ENCODE measurements at places on chromosomes 5 and 9.

DNA sequence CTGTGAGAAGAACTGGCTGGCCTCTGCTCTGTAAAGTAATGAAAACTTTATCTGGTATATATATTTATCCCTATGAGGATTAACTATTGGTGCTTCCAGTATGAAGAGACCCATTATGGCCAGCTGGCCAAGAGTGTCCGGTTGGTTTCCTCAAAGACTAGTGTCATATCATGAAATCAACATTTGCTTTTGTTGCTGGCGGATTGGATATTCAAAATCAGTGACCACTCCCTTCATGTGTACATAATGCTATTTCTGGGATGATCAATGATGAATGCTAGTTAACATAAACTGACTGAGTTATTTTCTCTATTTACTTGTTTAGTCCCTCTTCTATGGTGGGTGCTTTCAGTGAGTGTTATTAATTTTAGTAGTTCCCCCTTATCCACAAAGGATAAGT, 60.8 kb upstream of the NUDT12 start:
- no peak for DNase-seq

GRCh38 chr5:143819716-143820115, 7.8 kb downstream of the HMHB1 start:
- no peak for DNase-seq

- no peak for DNase-seq
These were observed 145.7 kb downstream of the TLE1 start for GRCh38 chr9:81543695-81544094.

- no peak for DNase-seq
These were observed at the start of gene PRRT1B for GRCh38 chr9:131545003-131545785. PRRT1B (plus strand) TSS chr9:131545523; CDS start chr9:131545616, 93 bp downstream.

DNA sequence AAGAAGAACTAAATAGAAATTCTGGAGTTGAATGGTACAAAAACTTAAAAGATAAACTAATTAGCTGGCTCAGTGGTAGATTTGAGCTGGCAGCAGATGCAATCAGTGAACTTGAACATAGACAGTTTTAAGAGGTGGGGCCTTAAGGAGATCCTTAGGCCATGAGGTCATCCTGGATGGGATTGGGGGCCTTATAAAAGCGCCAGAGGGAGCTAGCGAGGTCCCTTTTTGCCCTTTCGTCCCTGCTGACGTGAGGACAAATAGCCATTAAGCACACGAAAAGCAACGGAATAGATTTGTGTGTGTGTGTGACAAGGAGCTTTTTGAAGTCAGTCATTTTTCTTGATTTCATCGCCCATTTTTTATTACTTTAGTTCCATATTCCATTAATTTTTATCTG, 83.3 kb downstream of the ZNF354C start:
- no peak for DNase-seq

GRCh38 chr9:93183663-93184431, at the start of gene WNK2:
WNK2 (plus strand) TSS chr9:93184139; CDS start chr9:93184930, 791 bp downstream.
- DNase-seq, result no peak

DNA sequence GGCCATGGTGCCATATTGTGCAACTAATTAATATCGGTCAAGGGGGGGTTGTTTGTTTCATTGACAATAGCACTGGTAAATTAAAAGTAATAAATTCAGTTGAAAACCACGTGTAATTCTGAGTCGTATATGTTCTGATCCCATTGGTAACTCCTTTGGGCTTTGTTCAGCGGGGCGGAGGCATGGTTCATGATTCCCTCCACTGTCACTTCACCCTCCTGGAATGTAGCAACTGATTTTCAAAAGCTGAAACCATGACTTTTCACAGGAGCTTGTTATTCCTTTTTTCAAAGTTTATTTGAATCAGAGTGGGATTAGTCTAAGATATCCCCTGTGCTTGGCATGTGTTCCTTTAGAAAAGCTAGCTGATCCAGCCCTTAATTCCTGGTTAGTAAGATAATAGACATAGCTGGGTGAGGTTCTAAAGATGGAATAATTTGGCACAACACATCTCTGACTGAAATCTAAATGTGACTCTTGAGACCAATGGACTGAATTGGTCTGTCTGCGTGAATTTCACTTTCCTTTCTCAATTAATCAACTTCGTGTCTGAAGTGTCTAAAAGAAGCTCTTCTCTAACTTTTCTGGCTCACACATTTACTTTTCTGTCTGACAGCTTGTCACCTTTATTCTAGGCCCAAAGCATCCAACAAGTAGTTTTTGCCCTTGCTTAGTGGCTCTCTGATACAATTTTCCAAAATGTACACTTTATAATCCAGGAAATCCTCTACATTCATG, 185.7 kb upstream of the VCAN start:
- no peak for DNase-seq

- DNase-seq, result no peak
These were observed 87.2 kb upstream of the CDH6 start for GRCh38 chr5:31106278-31106677.

- DNase-seq, result peak; percentile 73
These were observed 5.9 kb upstream of the FOXD1 start for GRCh38 chr5:73454379-73455036.

DNA sequence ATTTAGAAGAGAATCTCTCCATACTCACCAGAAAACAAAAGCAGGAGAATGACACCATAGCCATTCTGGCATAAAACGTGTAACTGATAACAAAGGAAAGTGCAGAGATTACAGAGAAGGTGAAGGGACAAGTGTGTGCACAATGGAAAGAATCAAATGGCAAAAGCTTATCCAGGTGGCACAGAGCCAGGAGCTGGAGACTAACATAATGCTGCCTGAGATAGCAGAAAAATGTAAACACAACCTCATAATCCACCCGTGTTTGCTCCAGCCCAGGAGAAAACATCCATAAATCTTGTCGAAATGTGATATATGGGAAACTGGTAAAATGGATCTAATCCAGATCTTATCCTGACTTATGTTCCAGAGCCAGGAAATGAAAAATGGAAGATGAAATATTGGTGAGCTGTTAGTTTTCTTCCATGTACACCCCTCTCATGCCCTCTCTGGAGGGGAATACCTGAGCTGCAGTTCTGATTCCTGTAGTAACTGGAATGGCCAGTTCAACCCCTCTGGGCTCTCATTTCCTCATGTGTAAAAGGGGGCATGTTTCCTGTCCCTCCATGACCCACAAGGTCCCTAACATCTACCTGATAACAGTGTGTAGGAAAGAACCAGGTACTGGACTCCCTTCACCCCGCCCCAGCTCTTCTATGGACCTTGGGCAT, 212.3 kb upstream of the DAPK1 start:
- DNase-seq, result no peak

GRCh38 chr9:903886-904285, 62.4 kb downstream of the DMRT1 start:
- DNase-seq, result no peak

DNA sequence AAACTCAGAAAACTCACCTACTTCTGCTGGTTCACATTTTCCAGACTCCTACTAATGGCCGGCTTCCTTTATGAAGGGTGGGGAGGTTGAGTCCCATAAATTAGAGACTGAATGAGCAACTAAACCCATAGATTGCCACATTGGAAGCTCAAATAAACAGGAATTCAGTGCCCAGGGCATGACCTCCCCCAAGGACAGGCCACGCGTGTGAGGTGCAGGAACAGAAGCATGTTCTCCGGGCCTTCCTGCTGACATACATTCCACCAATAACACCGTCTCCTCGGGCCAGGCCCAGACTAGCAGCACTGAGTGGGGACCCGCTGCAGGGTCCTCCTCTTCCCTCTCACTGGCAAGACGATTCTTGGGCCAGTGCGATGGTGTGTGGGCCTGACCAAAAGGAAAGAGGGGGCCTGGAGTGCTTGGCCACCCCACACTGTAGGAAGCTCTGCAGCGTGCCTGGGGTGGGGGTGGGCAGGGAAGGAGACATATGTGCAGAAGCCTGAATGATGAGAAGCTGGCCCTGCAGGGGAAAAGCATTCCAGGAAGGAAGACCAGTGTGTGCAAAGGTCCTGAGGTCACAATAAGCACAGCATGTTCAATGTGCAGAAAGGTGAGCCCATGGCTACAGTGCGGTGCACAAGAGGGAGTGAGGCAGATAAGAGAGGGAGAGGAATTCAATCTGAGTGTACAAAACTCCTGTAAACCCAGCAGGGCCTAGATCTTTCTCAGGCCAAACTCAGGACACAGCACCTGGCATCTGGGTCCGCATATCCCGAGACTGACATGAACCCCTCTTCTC, 12.0 kb downstream of the PTGES start:
- DNase-seq, result no peak

DNA sequence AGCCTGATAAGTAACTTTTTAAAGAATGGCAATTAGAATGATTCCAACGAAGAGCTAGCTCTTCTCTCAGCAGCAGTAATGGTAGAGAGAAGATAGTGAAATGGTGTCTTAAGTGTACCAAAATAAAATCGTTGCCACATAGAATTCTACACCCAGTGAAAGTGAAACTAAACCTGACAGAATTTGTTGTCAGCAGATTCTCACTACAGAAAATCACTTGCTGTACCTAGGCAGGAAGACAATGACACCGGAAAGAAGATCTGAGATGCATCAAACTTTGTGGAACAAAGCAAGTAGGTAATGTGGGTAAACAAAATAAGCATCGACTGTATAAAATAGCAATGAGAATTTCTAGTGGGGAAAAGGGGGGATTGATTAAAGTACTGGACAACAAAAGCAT, 20.7 kb upstream of the EBF1 start:
- DNase-seq, result no peak

- no peak for DNase-seq
These were observed 74.9 kb downstream of the SLC44A1 start for GRCh38 chr9:105319202-105319813.

DNA sequence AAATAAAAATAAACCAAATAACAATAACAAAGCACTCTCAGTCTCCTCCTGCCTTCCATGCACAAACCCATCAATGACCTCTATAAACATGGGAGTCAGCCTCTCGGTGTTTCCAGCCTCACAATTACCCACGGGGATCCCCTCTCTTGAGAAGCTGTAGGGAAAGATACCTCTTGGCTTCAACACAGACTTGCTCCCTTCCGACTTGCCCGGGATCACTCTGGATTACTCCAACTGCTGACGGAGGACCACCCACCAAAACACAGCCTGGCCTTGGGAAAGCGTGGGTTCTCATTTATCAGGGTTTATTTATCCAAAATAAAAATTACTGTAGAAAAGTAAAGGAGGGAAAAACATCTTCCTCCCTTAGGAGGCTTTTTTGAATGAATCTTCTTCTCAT, 11.5 kb upstream of the NKX2-5 start:
- no peak for DNase-seq

DNA sequence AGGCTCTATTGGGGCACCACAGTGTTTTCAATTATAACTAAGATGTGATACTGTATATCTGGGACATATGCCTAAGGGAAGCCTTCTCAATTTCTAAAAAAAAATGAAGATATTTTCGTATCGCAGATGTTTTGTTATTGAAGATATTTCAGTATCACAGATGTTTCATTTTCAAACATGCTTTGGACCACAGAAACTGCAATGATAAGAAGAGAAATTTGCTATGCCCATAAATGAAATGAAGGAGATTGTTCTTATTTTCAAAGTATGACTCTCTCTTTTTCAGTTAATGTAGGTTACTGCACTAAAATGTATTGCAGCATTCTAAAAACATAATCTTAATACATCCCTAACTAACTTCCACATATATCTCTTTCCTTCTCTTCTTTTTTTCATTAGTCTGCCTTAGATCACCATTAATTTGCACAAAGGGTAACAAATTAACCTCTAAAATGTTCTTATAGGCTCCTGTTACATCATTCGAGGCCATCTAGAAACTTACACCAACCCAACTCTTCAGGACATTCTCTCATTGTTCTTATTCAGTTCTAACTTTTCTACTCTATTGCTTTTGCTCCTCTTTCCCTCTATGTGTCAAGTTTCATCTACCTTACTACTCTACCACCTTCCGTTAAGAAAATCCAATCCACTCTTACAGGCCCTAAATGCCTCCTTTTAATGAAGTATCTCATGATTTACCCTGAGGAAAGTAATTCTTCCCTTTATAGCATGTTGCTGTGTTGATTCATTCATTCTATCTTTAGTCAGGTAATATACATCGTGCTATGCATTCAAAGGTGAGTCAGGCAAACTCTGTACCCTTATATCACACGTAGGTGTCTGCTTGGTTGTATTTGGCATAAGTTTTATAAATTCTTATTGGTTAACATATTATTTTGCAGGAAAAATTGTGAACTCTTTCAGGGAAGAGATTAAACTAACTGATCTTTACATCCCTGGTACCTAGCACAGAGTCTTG, 70.5 kb downstream of the ST8SIA4 start:
- DNase-seq, result no peak

DNA sequence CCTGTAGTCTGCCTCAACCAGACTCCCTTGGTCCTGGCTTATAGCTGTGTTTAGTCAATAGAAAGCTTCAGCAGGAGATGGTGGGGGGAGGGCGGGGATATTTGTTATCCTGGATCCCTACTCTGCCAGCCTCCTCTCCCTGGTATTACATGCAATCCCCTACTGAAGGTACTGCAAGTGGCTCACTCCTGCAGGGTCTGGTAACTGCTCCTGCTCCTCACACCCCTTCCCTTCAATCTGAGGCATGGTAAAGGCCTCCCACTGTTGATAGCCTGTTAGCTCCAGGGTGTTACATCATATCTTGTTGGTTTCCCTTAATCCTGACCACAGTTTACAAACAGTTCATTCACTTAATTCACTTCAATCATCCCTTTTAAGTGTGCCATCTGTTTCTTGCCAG, 137.5 kb downstream of the AP3B1 start:
- no peak for DNase-seq

GRCh38 chr5:155598552-155598951, 585.0 kb downstream of the KIF4B start:
- no peak for DNase-seq

DNA sequence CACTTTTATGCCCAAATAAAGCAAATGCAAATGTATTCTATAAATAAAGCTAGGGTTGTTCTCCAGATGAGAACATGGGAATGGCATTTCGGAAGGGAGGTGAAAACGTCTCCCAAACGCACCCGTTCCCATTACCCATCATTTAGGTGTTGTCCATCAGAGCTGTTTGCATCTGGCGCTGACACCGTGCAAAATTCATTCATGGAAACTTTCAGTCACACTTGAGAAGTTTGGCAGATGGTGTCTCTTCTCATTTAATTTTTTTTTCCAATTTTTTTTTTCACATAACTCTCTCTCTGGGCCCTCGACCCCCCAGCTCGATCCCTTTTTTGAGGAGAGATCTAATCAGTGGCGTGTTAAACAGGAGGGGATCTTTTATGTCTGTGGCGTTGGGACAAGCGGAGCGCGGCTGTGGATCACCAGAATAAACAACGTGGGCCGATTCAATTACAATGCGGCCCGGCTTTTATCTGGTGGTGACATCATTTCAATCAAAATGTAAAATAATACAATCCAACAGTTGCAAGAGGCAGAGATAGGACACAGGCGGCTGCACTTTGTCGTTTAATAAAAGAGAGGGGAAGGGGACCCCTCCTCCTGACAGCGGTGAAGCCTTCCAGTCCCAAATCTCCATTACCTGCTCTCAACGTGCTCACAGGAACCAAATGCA, 246.1 kb upstream of the IRX4 start:
- DNase-seq, result no peak

- no peak for DNase-seq
These were observed 535.3 kb downstream of the EFNA5 start for GRCh38 chr5:107135391-107135790.

Measured in NCI-H1694 (cell line).